ENCODE measurements at places on chromosomes 3 and 15. TPM values are rescaled to one million over a fixed set of nuclear protein-coding genes. Genes with fewer than 3 reads are reported as not detected.

DNA sequence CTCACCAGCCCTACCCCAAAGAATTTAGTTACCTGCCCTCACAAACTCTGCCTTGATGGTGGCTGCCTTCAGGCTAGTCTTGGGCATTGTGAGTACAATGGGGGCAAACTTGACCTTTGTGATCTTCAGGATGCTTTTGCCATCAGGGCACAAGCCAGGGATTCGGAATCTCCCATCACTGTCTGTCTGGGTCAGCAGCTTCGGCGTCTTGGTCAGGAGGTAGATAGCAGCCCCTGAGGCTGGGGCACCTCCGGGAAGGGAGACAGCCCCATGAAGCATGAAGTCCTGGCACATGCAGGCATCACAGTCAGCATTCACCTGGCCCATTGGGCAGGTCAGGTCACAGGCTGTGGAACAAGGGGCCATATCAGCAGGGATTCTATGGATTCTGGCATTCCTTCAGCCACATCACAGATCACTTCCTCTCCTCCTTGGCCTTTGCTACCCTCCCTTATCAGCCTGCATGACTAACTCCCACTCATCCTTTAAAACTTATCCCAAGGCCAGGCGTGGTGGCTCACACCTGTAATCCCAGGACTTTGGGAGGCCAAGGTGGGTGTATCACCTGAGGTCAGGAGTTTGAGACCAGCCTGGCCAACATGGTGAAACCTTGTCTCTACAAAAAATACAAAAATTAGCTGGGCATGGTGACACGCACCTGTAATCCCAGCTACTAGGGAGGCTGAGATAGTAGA, 6.9 kb downstream of the CILP start:
- DNase-seq: no peak

DNA sequence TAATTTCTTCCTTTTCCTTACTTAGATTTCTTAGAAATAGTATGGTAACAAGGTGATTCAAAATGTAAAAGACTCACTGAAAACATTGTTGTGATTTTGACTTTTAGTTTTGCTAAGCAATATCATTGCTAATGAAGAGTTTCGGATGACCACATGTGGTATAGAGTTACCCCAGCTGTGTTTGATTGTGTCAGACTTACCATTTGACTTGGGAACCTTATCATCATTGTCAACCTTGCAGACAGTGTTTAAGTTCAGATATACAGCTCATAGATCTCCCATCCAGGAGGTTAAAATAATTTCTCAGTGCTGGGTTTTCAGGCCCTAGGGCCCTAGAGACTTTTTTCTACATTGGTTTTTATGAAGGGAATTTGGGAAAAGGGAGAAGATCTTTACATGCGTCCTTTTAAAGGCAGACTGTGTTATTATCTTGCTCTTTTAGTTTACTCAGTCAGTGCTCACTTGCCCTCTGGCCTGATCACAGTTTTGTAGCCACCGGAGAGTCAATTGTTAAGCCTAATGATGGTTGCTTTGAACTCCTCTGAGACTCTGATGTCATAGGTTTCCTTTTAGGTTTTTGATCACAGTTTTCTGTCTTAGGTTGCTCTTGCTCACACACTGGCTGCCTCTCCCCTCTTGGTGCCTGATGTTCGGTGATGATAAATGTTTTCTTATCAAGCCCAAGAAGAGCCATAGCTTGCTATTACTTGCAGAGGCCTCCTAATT, 133.5 kb upstream of the ZPLD1 start:
- no peak for DNase-seq

MAP6D1 gene
- 1.4 TPM for polyA plus RNA-seq

DNA sequence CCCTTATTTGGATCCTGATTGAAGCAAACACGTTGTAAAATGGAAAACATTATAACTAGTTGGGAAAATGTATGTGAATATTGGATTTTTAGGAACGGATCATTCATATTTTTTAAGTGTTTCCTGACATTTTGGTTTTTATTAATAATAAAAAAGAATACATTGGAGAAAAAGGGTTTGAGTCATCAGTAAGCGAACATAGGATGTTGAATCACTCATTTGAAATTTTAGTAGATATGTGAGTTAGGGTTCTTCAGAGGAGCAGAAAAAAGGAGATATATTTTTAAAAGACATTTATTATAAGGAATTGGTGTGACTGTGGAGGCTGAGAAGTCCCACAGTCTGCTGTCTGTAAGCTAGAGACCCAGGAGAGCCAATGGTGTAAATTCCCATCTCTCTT, 258.5 kb downstream of the PTPRG start:
- no peak for DNase-seq

GRCh38 chr15:85497172-85497569, 116.8 kb downstream of the AKAP13 start:
- DNase-seq: no peak

DNA sequence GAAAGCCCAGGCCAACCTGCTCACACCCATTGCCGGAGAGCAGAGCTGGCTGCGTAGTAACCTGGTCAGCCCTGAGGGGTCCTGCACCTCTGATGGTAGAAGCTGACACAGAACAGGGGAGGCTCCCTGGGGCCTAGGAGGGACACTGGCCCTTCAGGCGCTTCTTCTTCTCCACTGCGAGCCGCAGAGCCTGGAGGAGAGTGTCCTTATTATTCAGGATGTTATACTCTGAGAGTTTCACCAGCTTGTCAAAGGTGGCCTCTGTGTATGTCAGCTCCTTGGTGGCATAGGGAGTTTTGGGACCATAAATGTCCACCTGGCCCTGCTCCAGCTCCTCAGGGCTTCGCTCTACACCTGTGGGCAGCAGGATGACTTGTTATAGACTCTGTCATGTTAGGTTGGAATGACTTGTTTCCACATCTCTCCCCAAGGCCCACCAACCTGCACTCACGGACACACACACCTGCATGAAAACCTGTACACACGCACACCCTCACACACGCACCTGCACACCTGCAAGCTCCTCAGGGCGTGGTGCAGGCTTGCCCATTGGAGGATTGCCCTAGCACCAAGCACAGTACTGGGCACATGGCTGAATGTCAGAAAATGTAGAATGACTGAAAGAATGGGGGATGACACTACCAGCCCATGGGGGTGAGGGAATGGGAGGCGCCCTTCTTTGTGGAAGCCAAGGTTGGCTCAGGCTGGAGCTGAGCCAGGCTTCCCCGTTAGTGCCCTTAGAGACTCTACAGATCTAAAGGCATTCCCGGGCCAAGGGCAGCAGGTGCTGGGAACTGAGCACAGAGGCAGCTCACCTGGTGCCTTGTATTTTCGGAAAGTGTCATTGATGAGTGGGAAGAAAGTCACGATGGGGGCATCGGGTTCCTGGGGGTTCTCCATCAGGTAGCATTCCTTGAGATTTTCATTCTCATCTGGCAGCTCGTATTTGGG, 11.5 kb upstream of the EHD4 start:
- DNase-seq: no peak

CORO2B gene
- 0.13 TPM for polyA plus RNA-seq

DUOXA2 gene
- not detected for polyA plus RNA-seq
